GM12878 (cell line): ENCODE measurements at places on chromosomes 13 and 19.

DNA sequence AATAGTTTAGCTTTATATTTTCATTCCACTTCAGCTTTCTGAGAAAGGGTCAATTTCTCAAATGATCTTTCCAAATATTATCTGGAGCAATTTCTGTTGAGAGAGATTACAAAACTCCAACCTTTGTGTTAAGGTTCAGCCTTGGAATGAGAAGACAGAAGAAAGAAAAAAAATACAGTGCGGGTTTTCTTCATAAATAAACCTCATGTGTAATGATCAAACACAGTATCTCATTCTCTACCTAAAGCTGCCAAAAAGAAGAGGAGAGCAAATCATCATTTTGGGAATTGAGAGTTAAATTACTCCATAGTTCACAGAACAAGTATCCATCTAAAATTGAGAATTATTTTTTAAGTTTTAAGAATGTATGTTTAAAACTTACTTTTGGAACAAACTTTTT lies 420.5 kb downstream of the KLF5 start:
- no peak for DNase-seq

- no peak for DNase-seq
Observed at GRCh38 chr13:44413095-44413494, 39.5 kb downstream of the SERP2 start.

- DNase-seq: no peak
Observed at GRCh38 chr13:38767506-38768265, 80.8 kb downstream of the FREM2 start.

GRCh38 chr19:38028913-38029510 lies 122.0 kb downstream of the SIPA1L3 start:
- DNase-seq: no peak

DNA sequence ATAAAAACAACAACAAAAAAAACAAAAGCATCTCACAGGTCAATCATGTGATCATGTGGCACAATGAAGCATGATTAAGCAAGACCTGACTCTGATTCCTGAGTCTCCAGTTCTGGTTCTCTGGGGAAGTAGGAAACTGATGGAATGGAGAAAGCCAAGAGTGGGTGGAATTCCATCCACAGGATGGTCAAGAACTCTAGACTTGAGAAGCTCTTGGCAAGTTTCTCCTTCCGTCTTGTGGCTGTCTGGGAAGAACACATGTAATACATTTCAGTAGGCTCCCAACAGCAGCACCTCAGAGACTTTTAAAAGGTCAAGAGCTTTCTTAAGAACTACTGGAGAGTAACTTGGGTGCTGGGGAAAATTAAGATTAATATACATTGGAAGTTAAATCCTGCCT lies 78.6 kb upstream of the TSHZ3 start:
- DNase-seq: no peak

- DNase-seq: no peak
Observed at GRCh38 chr13:80374444-80374843, 33.5 kb upstream of the SPRY2 start.

DNA sequence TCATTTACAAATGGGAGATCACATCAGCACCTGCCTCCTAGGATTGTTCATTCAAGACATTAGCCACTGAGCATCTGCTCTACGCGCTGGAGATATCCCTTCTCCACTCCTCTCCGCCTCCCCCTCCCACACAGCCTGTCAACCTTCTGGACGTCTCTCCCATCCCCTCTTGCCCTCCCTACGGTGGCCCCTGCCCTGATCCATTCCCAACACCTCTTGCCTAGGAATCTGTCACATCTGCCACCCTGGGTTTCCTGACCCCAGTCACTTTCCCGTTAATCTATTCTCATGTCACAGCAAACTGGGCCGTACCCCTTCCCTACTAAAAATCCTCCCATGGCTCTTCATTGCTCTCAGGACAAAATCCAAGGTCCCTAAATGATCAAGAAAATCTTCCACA lies 10.3 kb downstream of the DYRK1B start:
- no peak for DNase-seq

DNA sequence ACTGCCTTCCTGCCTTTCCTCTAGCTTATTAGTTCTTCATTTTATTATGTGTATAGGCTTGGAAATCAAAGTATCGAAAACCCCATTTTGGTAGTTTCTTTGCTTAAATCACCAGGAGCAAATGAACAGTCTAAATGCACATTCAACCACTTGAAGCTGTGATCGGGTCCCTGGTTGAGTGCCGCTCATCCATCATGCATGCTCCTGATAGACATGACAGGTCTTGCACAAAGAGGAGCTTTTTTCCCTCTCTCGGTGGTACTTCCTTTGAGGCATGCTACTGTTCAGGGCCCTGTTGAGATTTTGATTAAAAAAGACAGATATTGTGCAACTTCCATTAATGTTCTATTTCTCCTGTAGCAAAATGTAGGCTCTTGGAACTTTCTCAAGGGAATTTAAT lies 185.8 kb downstream of the OLFM4 start:
- DNase-seq: no peak

DNA sequence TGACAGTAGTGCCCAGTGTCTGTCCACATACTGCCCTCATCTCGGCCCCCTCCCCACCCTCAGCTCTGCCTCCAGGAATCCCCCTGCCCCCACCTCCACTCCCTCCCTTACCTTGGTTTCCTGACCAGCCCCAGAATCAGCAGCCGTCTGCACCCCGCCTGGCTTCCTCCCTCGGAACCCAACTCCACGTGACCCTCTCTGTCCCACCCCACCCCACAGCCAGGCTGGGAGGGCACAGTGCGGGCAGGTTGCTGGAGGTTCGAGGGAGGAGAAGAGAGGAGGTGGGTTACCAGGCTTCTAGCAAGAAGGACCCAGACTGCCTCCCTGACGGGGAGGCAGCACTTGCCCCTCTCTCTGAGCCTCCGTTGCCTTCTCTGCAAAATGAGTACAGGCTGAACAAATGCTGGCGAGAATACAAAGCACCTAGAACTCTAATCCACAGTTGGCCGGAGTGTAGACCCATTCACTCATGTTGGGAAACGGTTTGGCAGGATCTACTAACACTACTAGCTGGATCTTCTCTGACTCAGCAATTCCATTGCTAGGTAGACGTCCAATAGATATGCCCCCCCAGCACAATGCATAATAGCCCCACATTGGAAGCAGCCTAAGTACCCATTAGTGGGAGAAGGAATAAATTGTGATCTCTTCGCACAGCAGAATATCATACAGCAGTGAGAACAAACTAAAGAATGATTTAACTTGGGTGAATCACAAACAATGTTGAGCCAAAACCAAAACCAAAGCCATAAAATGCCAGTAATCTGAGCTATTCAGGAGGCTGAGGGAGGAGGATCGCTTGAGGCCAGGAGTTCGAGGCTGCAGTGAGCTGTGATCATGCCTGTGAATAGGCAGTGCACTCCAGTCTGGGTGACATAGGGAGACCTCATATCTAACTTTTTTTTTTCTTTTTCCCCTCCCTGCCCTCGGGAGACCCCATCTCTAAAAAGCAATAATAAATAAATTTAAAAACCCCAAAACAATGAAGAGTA lies at the start of gene RASAL3:
Gene RASAL3, minus strand, starts transcription at position 151 of the 992 bp plus-strand sequence. CDS start 186 bp downstream, outside the sequence.
- DNase-seq: peak; percentile 51

- no peak for DNase-seq
Observed at GRCh38 chr13:43732726-43733125, 54.0 kb downstream of the ENOX1 start.

DNA sequence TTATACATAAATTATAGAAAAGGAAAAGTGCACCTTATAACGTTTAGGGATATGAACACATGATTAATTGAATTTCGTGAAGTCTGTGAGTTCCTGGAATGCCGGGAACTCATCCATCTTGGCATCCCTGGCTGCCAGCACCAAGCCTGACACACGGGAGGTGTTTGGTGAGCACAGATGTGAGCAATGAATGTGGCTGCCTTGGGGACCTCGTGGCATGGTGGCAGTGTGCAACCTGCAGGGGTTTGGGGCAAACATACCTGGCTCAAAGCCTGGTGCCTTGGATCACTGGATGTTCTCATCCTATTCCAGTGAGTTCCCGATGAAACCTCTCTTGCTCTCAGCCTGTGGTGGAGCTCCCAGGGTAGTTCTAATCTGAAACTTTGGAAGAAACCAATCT lies 10.4 kb upstream of the MAP2K2 start:
- DNase-seq: no peak
